ENCODE measurements at places on chromosomes 1 and 21.

GRCh38 chr21:34835526-34835925 is 166.7 kb downstream of the CLIC6 start:
- DNase-seq = no peak

- no peak for DNase-seq
Observed at GRCh38 chr1:185080422-185080821, 35.1 kb downstream of the RNF2 start.

DNA sequence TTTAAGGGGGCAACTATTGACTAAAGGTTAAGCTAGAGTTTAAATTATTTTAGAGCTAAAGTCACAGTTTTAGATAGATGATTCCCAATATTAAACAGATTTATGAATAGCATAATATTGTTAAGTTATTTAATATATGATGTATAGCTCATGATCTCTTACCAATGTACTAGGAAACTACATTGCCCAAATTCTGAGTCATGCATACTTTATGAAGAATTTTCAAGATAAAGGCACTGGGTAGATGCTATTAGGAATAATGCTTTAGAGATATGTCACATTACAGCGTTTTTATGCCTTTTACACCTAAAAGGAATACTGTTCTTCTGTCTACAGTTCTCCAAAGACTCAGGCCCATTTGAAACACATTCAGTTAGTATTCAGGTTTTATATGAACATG is 215.1 kb downstream of the NCAM2 start:
- no peak for DNase-seq

GRCh38 chr1:101302831-101303511 is 66.2 kb downstream of the S1PR1 start:
- DNase-seq = no peak

DNA sequence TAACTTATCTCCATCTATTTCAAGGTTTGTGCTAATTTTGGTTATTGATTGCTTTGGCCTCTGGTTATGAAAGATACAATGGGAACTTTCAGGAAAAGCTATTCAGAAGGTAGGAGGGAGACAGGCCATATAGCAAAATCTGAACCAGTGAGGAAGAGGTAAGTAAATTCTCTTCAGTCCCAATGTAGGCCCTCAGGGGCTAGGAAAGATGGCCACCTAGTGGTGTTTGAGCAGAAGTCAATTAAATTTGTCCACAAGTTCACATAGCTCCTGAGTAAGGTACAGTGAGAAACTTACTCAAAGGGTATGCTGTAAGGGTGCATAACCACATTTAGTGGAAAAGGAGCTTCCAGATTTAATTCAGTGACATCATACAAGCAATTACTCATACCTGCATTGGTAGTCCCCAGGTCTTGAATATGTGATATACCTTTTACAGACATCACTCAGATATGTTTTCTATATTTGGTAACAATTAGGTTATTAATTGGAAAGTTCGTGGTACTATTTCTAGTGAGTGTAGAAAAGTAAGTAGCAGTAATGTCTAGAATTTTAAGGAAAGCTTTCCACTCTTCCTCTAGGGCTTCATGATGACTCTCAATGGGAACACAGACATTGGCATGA is 21.4 kb upstream of the FMO1 start:
- no peak for DNase-seq

GRCh38 chr21:27756191-27756590 is 789.3 kb upstream of the ADAMTS5 start:
- DNase-seq = no peak

DNA sequence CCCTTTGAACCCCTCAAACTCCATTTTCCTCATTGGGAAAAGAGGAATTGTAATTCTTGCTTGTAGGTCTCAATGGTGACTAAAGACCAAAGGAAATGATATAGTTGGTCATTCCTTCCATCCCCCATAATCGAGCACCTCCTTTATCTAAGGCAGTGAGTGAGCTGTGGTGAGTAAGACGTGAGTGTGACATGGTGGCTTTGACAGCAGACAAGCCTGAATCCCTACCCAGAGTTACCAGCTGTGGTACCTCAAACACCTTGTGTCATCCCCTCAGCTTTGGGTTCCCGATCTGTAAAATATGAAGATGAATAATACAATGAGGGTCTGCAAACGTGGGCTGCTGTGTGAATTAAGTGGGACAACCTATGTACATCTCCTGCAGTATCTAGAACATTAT is 8.4 kb downstream of the TRAF5 start:
- no peak for DNase-seq

- peak; percentile 99 for DNase-seq
Observed at GRCh38 chr1:8878698-8879463, 395 bp upstream of the ENO1 start.

GRCh38 chr21:34582506-34583150 is 32.3 kb downstream of the RCAN1 start:
- no peak for DNase-seq

GRCh38 chr1:109138358-109138757 is 24.4 kb downstream of the ELAPOR1 start:
- DNase-seq = no peak

DNA sequence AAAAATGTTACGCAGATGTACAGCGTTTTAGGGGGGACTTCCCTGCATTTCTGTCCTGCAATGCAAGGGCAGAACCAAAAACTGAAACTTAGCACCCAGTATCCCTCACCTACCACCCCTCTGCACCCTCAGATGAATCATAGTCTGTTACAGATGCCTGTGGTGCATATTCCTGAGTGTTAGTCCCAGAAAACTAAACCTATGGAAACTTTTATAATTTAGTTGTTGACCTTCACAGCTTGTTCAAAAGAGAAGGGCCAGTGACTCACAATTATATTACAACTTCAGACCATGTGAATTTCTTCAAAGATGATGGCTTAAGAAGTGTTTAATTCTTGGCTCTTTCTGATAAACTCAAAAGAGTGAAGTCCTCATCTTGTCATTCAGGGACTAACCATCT is 5.8 kb downstream of the PTGER3 start:
- no peak for DNase-seq

DNA sequence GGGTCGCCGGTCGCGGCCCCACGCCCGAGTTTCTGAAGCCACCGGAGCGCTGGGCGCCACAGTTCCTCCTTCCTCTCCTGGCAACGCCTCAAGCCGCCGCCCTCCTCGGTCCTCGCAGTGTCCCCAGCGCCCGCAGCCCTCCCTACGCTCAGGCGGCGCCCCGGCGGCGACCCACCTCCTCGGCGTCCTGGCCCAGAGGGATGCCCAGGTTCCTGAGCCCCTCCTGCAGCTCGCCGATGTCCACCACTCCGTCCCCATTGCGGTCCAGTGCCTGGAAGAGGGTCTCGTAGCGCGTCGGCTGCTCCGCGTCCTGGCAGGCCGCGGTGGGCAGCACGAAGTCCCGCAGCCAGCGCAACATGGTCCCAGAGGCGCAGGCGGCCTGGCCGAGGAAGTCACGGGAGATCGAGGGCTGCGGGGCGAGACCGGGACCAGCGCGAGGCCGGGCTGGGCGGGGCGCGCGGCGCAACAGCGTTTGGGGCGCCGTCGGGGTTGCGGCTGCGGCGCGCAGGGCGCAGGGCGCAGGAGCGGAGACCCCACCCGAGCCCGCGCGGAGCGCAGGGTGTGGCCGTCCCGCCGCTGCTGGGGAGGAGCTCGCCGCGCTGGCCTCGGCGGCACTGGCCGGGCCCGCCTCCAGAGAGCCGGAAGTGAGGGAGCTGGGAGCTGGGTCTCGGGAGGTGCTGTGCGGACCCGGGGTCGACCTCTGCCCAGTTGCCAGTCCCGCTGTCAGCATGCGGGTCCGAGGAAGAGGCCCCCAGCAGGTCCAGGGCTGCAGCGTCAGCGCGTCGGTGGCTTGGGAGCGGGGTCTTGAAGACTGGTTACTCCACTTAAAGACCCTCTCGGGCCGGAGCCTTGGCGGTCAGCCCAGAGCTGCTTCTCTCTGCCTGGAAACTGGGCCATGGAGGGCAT is at the start of gene SLC25A24:
Gene SLC25A24 (minus strand): TSS at position 563 of the 906 bp plus-strand sequence. CDS start 205 bp downstream, at position 358.
- DNase-seq = peak; percentile 82

- DNase-seq = no peak
Observed at GRCh38 chr1:113876176-113876575, 4.7 kb upstream of the PTPN22 start.

GRCh38 chr21:36696390-36697059 is 2.4 kb upstream of the SIM2 start:
- DNase-seq = peak; percentile 12

DNA sequence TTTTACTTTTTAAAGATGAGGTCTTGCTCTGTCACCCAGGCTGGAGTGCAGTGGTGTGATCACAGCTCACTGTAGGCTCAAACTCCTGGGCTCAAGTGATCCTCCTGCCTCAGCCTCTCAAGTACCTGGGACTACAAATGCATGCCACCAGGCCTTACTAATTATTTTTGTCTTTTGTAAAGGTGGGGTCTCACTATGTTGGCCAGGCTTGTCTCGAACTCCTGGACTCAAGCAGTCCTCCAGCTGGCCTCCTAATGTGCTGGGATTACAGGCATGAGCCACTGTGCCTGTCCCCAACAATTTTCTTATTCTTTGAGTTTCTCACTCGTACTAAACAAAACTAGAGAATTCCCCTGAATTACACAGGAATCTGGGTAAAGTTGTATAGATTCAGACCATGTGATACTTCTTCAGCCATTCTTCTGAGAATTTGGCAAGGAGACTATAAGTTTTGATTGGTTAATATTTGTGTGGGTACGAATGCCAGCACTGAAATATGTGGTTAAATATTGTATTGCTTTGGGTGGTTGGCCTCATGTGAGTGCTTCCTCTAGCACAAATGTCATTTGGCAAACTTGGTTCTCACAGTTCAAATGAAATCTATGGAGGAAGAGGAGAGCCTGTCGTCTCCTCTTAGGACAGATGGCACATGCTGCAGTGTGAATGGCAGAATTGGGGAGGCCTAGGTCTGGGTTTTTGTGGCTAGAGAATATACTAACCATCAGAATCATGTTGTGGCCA is 104.9 kb downstream of the RUNX1 start:
- DNase-seq = no peak

DNA sequence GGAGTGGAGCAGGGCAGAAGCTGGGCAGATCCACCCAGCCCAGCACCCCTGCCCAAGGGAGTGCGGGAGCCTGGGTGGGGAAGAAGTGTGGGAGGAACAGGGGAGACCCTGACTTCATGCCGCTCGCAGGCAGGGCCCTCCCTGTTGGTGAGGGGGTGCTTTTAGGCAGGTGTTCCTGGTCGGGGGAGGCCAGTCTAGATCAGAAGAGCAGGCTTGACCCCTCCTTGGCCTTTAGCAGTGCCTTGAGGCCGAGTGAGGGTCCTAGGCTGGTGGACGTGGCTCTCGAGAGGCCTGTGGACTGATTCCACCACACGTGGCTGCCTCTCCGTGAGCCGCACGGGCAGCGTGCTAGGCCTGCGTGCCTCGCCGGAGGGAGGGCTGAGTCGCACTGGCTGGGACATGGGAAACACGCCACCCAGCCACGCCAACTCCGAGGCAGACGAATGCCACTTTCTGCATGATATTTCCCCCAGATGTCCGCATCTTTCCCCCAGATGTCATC is 19.4 kb upstream of the COL18A1 start:
- DNase-seq = no peak

DNA sequence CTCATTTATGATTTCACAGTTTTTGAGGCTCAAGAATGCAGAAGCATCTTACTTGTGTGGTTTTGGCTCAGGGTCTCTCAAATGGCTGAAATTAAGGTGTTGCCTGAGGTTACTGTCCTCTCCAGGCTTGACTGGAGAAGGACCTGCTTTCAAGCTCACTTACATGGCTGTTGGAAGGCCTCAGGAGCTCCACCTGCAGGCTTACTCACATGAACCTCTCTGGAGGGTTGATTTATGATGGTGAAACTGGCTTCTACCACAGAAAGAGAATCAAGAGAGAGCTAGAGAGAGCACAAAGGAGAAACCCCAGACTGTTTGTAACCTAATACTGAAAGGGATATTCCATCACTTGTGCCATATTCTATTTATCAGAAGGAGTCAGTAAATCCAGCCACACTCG is 6.2 kb upstream of the KCNK2 start:
- no peak for DNase-seq
